Cortex of kidney (tissue), 1 donor: ENCODE measurements at places on chromosomes 16 and 17.

DNA sequence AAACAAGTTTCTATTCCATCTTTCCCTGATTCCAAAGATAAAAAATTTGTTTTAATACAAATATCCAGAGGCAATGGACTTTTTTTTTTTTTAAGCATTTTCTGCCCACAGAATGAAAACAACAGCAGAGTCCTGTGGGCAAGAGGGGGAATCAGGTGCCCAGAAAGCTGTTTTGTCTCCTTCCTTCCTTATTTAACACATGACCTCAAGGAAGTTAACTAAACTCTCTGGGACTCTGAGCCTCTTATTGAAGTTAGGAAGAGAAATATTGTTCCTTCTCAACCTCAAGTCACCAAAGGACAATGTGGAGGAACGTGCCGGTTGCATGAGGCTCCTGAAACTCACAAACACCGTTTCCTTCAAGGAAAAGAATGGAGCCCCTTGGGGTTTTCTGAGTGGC lies 34.9 kb downstream of the LITAF start:
- DNase-seq: no peak

DNA sequence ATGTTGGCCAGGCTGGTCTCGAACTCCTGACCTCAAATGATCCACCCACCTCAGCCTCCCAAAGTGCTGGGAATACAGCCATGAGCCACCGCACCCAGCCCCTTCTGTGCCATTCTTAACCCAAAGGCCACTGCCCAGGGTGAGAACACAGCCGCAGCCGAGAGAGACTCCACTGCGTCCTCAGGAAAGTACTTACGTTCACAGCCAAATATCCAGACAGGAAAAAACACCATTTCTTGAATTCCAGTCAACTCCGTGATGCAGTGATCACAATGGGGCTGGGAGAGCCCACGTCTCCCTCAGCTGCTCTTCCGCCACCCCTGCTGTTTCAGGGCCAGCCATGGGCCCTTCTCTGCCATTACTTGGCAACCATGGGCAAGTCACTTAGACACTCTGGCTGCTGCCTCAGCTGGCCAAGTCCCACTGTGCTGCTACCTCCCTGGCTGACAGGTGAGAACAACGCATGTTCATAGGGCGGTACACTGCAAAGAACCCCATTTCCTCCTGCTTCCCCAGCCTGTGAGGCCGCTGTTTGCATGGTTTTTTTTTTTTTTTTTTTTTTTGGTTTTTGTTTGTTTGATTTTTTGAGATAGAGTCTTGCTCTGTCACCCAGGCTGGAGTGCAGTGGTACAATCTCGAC lies 4.3 kb downstream of the CDIP1 start:
- DNase-seq: no peak

- no peak for DNase-seq
Observed at GRCh38 chr16:86874141-86874540, 295.8 kb downstream of the FOXL1 start.

DNA sequence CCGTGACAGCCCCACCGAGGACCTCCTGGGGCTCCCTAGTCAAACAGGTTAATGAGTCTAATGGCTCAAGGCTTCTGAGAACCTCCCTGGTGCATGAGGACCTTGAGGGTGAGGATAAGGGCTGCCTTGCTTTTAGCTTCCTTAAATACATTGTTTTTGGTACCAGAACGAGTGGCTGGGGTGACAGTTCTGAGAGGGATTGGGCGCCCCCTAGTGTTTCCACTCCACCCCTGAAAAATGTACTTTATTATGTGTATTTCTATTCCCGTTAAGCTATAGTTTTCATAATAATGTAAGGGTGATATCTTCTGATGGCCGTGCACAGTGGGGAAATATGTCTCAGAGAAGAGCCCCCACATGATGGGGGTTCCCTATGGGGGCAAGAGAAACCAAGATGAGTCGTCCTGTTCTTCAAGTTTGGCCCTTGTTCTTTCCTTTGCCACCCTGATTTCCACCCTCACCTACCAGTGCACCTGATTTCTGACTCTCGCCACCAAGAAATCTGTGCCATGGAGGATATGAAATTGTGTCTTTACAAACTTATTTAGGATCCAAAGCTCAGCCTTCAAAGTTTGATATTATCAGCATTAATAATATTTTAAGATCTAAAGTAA lies 14.5 kb upstream of the VWA3A start:
- no peak for DNase-seq

DNA sequence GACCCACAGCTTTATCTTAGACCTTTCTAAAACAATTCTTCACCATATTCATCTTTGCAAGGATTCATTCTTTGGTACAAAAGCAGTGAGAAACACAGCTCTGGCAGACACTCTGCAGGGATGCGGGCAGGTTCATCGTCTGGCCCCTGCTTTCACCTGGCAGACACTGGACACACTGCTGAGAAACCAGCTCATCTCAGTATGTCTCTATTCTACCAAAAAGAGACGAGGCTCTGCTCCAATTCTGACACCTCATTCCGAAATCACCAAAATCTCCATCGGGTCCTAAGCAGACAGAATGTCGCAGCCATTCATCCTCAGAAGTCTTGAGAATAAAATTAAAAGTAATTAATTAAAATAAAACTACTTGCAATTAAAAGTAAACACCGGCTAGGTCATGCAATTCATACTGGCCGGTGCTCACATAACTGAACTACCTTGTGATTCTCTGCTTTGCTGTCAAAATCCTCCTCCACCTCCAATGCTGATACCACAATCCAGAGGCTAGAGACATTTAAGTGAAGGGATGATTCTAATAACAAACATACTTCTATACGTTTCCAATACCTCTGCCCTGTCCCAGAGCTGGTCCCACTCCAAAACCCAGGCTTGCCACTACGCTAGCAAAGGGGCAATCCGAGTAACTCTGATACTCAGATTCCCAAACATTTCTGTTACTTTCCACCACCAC lies 1.3 kb downstream of the RNF157 start:
- no peak for DNase-seq

GRCh38 chr17:76772842-76773525 lies 35.1 kb downstream of the MFSD11 start:
- DNase-seq: no peak

GRCh38 chr16:88508868-88509748 lies 56.0 kb downstream of the ZFPM1 start:
- DNase-seq: no peak

DNA sequence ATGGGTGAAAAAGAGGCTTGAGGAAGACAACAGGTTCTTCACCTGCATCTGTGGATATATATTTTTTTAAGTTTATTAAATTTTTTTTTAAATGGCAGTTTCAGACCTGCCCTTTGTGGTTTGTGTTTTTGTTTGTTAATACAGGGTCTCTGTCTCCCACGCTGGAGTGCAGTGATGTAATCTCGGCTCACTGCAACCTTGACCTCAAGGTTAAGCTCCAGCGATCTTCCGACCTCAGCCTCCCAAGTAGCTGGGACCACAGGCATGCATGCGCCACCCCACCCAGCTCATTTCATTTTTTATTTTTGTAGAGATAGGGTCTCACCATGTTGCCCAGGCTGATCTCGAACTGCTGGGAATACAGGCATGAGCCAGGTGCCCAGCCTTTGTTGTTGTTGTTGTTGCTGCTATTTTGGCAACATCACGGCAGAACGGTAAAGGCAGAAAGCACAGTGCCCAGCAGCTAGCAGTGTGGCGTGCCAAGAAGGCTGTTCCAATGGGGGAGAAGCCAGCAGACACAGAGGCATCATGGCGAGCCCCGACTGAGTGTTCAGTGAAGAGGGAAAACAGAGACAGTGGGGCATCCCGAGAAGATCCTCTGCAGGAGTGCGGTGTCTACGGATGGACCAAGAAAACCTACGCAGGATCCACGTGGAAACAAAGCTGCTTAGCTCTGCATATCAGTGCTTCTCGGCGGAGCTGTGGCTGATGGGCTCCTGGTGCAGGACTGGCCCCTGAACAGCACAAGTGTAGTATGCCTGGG lies 19.6 kb downstream of the TMC6 start:
- DNase-seq: no peak

DNA sequence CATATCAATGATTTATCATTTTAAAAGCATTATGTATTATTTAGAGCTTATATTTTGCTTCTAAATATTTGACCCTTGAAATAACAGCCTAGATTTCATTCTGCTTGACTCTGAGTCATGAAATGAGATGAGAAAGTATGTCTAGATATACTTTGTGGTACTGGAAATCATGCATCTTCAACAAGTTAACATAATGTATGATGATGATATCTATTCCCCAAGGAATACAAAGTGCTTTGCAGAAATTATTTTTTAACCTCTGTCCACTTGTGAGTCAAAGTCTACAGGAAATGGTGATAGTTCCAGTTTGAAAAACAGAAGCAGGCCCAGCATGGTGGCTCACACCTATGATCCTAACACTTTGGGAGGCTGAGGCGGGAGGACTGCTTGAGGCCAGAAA lies 36.1 kb downstream of the GOSR1 start:
- DNase-seq: no peak

DNA sequence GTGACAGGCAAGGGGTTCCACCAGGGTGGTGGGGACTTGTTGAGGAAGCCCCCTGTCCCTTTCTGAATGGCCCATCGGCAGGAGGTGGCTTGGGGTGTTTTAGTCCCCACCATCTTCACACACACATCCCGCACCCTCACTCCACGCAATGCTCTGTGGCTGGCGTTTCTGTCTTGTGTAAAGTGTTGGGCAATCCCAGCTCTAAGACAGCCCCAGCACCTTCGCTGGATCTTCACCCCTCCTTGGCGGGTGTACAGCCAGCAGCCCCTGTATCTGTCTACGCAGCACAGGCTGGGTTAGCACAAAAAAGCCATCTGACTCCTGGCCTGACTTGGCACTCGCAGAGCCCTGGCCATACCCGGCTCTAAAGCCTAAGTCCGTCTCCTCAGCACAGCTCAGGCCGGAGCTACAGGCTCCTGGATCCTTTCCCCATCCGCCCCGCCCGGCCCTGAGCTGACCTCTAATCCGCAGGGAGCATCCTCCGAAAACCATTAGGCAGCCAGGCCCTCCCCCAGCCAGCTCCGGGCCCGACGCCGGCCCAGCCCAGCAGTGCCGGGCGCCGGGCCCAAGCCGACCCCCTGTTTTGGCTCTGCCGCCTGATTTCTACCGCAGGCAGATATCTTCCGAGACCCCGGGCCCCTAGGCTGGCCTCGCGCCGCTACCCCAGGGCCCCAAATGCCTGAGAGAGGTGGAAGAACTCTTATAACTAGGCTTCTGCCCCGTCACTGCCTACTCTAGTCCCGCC lies 42.4 kb upstream of the TAC4 start:
- DNase-seq: no peak

DNA sequence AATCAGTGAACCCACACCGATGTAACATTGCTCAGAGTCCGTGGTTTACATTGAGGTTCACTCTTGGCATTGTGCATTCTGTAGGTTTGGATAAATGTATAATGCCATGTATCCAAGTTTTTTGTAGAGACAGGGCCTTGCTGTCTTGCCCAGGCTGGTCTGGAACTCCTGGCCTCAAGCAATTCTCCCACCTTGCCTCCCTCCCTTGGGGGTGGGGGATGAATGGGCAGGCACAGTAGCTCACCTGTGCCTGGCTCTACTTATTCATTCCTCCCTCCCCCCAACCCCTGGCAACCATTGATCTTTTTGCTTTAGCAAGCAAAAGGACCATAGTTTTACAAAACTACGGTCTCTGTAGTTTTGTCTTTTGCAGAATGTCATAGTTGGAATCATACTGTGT lies 181.4 kb downstream of the SPECC1 start:
- no peak for DNase-seq

DNA sequence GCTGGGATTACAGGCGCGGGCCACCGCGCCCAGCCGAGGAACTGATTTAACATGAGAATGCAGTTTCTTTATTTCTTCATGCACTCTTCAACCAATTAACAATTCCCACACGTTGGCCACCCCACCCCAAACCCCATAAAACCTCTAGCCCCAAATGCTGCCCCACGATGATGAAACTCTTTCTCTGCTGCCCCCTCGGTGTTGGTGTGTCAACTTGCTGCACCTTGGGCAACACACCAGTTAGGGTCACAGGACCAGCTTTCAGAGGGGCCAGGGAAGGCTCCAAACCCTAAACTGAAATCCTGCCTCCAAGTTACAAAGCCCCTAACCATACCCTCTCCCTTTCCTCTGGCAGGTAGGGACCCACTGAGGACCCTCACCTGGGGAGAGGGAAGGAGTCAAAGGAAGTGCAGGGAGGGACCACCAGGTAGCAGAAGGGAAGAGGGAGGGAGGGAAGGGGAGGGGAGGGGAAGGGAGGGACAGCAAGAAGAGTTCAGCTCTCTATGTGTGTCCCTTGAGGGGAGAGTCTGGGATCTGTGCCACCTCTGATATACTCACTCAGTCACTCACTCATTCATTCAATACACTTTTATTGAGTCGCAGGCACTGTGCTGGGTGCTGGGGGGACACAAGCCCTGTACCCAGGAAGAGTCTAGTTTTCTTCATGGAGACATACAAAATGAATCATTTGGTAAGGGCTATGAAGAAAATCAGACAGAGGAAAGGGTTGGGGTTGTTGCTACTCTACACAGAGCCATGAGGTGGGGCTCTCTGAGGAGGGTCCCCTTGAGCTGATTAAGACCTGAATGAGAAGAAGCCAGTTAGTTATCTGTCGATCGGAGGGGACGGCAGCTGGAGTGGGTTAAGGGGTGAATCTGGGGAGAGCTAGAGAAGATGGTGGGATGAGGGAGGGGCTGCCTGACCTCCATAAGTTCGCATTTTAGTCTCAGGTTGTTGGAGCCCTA lies 3.9 kb downstream of the PLXDC1 start:
- no peak for DNase-seq

- no peak for DNase-seq
Observed at GRCh38 chr16:89006036-89006752, 29.2 kb upstream of the CBFA2T3 start.

DNA sequence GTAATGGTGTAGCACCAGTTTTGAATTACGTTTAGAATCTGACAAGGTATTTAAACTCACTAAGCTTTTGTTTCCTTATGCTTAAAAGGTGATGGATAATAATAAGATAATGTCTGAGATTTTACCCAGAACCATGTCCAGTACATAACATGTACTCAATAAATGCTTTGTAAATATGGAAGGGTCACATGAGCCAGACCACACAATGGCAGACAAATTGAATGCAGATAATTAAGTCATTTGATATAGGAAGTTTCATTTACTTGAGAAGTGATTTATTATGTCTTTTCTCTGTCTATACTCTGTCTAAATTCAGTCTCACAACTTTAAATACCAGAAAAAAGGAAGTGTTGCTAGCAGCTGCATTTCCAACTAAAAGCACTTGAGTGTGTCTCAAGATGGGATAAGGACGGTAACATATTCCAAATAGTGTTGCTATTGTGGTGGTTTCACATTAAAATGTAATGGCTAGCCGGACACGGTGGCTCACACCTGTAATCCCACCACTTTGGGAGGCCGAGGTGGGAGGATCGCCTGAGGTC lies 52.5 kb upstream of the DHX40 start:
- DNase-seq: no peak

- no peak for DNase-seq
Observed at GRCh38 chr17:13885953-13886889, 183.1 kb upstream of the COX10 start.

- DNase-seq: no peak
Observed at GRCh38 chr16:80189476-80190175, 351.2 kb upstream of the DYNLRB2 start.

GRCh38 chr16:57532266-57532625 lies 4.1 kb downstream of the CCDC102A start:
- DNase-seq: no peak

DNA sequence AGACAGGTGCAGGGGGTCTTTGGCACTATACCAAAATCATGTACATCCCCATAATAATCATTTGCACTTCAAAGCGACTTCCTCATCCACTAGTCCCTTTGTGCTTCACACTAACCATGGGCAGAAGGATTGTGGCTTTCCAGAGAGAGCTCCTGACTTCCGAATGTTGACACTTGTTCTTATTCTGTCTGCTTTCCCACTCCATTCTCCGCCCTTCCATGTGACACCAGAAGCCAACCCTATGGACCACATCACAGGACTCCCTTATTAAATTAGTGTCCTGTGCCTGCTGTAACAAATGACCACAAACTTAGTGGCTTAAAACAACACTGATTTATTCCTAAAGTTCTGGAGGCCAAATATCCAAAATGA lies 91.6 kb downstream of the CMC2 start:
- no peak for DNase-seq
